ENCODE measurements at places on chromosomes 11 and 22. TPM values are rescaled to one million over a fixed set of nuclear protein-coding genes. Genes with fewer than 3 reads are reported as not detected.

The ESAM gene
- 0.29 TPM for total RNA-seq

The CASP4 gene
- 152 TPM for total RNA-seq

The ENTHD1 gene
- not detected for total RNA-seq

The CD3D gene
- not detected for total RNA-seq

The SLC43A3 gene
- 61.0 TPM for total RNA-seq

The PHLDB1 gene
- total RNA-seq, result 96.3 TPM

The CCDC88B gene
- total RNA-seq, result 0.29 TPM

The RIMBP3C gene
- total RNA-seq, result 0.29 TPM

The OR8D1 gene
- total RNA-seq, result not detected

The PNPLA3 gene
- 8.3 TPM for total RNA-seq

The TRIM29 gene
- under 0.01 TPM for total RNA-seq

The CTR9 gene
- total RNA-seq, result 25.0 TPM

The KIRREL3 gene
- total RNA-seq, result 4.4 TPM

The ASRGL1 gene
- total RNA-seq, result 0.59 TPM

The MICAL3 gene
- 39.5 TPM for total RNA-seq

The SESN3 gene
- 33.3 TPM for total RNA-seq

The OMP gene
- total RNA-seq, result not detected

The RGL4 gene
- not detected for total RNA-seq

The KRTAP5-1 gene
- total RNA-seq, result not detected

The NOX4 gene
- 1.8 TPM for total RNA-seq

The CCDC15 gene
- total RNA-seq, result 2.1 TPM

The CARD18 gene
- total RNA-seq, result not detected

Measured in osteoblast (primary cell).